ENCODE measurements at places on chromosomes 4 and X. TPM values are rescaled to one million over a fixed set of nuclear protein-coding genes. Genes with fewer than 3 reads are reported as not detected.

The HSFX2 gene
- polyA plus RNA-seq, result 0.57 TPM

The IDH3G gene
- 78.6 TPM for polyA plus RNA-seq

The EMCN gene
- polyA plus RNA-seq, result 14.9 TPM

The STK32B gene
- polyA plus RNA-seq, result 0.08 TPM

The NLRP2B gene
- polyA plus RNA-seq, result not detected

The SPINK2 gene
- not detected for polyA plus RNA-seq

The SSX3 gene
- polyA plus RNA-seq, result not detected

The FMR1NB gene
- not detected for polyA plus RNA-seq

The NPFFR2 gene
- polyA plus RNA-seq, result not detected

All from heart left ventricle (tissue), 16 donors.